ENCODE measurements at places on chromosomes 3 and 15.

DNA sequence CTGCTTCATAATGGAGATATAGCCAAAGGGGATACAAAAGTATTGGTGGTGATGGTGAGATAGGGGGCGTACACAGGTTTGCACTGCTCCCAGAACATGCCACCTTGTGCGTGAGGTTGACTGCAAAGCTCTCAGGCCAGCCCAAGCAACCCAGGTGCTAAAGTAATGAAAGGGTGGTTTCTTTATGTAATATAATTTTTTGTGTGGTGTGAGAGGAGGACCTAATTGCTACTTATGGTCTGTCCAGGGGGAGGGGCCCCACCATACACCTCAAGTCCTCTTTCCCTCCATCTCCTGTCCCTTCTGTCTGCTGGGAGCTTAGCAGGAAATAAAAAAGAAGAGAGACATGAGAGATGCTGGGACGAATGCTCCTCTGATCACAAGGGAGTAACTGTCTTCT lies 53.8 kb downstream of the STARD5 start:
- no peak for DNase-seq

DNA sequence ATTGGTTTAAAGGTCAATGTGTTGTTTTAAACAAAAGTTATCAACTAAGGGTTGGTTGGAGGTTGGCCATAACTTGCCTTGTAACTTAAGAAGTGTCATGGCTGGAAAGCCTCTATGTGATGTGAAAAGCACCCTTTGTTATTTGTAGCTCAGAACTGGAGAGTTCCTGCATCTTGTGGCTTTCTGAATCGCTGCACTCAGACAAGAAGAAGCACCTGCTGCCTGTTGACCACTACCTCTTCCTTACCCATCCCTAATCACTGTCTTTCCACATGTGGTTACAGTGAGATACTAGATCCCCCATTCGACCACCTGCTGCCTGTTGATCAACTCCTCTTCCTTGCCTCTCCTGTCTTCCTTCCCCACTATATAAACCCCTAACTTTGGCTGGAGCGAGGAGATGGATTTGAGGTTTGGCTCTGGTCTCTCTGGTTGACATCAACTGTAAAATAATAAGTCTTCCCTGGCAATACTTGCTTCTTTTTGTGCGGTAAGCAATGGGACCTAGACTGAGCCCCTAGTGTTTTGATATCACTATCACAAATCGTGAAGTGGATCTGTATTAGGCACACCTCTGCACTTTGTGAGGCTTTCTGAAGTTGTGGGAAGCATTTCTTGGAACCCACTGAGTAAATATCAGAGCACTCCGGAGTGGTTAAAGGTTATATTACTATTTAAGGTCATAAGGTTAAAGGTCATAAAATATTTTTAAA lies 13.8 kb downstream of the RPL39L start:
- DNase-seq = no peak

DNA sequence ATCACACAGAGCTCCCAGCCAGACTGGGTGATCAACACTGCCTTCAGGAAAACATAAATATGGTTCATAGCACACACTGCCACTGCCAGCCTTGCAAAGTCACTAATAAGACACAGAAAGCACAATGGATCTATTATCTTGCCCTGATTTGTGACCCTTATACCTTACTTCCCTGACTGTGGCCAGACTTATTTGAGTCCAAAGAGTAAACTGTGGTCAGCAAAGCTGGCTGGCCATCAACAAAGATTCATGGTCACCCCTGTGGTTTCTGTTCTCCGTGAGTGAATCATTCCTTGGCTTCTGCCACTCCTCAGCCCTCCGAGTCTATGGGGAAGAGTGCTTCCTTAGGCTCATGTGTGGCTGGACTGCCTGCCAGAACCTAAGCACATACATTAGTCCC lies 437.7 kb downstream of the RAP2B start:
- DNase-seq = no peak

DNA sequence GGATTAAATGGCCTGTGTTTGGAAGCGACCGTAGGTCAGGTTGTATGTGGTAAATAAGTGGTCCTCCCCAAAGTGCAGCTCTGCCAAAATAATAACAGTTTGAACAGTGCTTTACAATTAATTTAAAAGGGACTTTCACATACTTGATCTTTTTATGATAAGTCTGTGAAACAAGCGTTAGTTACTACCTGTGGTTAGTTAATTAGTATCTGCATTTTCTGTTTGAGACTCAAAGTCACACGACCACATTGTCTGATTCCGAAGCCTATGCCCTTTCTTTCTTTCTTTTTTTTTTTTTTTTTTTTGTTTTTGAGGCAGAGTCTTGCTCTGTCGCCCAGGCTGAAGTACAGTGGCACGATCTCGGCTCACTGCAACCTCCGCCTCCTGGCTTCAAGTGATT lies 45.1 kb downstream of the ATG7 start:
- DNase-seq = no peak

DNA sequence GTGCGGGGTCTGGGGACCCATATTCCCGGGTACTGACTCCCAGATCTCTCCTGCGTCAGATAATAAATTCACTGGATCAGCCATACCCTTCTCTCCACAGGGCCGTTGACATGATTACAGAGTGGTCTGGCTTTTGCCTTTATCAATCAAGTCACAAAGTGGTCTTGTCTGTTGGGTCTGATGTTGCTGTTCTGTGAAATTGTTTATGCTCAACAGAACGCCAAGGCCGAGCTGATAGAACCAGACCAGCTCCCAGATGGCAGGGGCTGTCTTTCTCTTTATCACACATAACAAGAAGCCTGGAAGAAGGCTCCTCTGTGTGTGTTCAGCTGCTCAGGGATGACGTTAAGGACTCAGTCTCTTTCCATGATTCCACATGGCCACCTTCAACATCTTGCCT lies 751 bp upstream of the DCLK3 start:
- DNase-seq = no peak

DNA sequence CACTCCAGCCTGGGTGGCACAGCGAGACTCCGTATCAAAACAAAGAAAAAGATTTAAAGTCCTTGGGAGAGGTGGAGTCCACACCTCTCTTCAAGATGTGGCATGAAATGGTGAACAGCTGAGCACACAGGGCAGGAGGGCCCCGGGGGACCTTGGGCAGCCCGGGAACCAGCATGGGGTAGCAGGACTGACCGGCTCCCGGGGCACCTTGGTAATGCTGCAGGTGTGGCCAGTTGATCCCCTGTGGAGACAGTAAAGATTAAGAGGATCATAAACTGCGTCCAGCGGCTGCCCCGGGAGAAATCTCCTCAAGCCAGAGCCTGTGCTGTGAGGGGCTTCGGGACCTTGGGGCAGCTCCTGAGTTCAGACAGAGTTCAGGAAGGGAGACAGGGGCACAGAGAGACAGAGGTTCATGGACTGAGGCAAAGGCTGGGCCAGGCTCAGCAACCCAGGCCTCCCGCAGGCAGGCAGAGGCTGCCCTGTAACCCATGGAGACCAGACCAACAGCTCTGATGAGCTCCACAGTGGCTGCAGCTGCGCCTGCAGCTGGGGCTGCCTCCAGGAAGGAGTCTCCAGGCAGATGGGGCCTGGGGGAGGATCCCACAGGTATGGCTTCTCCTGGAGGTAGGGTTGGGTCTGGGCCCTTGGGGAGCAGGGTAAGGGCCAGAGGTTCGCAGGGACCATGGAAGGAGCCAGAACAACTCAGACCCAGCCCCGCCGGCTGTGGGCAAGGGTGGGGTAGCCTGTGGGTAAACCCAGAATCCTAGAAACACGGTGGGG lies at the start of gene NR2E3:
TSS of gene NR2E3 (plus strand) at position 299 of the 780 bp plus-strand sequence. CDS start at position 489, 190 bp downstream.
- DNase-seq = no peak

- DNase-seq = no peak
These were observed 3.0 kb upstream of the ANO10 start for GRCh38 chr3:43624619-43625305.

DNA sequence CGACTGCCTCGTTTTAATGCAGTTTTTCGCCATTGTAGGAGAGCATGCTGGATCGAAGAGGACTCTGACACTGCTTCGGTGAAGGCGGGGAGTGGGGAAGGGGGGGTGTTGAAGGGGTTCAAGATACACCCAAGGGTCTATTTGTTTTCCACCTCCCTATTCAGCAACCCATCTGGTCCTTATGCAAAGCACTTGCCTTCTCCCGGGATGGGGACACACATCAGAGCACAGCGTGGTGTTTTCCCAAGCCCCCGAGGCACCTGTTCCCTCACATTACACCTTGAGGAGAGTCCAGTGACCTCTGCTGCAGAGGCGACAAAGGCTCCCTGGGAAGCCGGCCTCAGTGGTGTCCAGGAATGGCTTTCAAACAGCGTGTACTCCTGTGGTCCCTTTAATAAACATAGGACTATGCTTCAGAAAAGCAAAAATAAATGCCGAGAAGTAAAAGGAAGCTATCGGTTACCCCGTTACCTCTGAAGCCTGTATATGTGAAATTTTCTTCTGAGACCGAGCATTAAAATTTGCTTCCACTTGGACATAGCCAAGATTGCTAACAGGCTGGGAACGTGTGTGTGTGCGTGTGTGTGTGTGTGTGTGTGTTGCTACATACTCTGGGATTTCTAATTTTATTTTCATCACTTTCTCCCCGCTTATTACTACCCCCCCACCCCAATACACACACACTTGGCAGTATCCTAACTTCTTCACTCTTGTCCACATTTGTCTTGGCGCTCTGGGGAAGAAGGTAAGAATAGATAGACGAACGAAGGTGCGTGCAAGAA lies 53.2 kb downstream of the CCDC54 start:
- no peak for DNase-seq
